ENCODE measurements at places on chromosomes 11 and 22. TPM values are rescaled to one million over a fixed set of nuclear protein-coding genes. Genes with fewer than 3 reads are reported as not detected.

GRCh38 chr11:74092425-74092824 lies 78.4 kb downstream of the C2CD3 start:
- DNase-seq = no peak

DNA sequence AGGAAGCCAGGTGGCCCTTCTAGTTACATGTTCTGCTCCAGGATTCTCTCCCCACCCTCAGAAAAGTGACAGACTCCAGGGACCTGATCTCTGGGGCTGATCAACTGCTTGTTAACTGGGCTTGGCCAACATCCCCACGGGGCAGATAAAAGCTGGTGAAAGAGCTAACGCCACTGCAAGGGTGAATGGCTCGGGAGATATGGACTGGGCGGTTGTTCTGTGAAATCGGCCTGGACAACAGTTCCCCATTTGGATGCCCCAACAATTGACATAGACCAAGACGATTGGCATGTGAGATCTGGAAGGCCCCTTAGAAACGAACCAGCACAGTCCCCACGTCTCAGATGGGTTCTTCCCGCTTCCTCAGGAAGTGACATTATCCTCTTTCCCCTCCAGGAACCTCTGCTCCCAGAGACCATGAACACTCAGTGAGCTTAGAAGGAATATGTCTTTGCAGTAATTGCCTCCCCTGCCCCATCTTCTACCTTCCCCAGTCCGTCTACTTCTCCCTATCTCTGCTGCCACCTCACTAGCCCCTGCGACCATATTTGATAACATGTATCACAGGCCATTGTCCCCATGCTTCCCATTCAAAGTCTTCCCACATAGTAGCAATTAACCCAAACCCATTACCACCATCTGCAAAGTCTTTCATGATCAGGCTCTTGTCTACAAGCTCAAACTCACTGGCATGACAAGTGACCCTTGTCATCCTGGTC lies 5.6 kb upstream of the PRG2 start:
- DNase-seq = no peak

The THY1 gene
- total RNA-seq = 0.28 TPM

The DCHS1 gene
- 81.7 TPM for total RNA-seq

DNA sequence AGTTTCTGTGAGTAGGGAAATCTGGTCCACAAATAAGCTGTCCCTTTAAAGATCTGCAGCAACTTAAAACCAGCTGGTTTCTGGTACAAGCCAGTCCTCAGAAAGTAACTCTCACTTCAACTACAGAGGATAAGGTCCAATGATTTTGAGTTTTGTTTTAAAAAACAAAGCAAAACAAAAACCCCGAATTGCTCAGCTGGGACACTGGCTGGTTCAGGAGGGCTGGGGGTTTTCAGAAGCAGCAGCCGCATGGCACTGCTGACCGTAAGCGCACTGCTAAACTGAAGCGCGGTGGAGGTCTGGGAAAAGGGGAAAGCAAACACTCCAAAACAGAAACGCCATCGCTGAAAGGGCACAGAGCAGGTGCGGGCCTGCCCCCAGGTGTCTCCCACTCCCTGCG lies 59.7 kb downstream of the MICAL3 start:
- DNase-seq = no peak

GRCh38 chr11:122637541-122637940 lies 18.0 kb upstream of the UBASH3B start:
- no peak for DNase-seq

- no peak for DNase-seq
Measured at GRCh38 chr11:73154178-73154577, 12.1 kb upstream of the FCHSD2 start.

The GGT5 gene
- 27.8 TPM for total RNA-seq

GRCh38 chr11:46520971-46521745 lies 72.7 kb downstream of the AMBRA1 start:
- DNase-seq = peak; percentile 65

- no peak for DNase-seq
Measured at GRCh38 chr11:76554767-76555166, 109.9 kb downstream of the EMSY start.

DNA sequence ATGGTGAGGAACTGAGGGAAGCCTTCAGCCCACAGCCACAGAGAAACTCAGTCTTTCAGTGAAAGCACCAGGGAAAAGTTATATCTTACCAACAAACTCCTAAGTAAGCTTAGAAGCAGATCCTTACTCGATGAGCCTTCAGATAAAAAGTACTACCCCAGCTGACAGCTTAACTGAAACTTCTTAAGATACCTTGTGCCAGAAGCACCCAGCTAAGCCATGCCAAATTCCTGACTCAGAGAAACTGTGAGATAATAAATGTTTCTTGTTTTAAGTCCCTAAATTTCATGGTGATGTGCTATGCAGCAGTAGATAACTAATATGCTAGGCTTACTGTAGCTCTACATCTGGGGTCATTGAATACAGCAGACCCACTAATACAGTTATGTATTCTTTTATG lies 2025.0 kb downstream of the LRRC4C start:
- no peak for DNase-seq

GRCh38 chr22:48961705-48962104 lies 866.0 kb downstream of the BRD1 start:
- no peak for DNase-seq

- DNase-seq = no peak
Measured at GRCh38 chr11:69220561-69221051, 64.9 kb downstream of the SMIM38 start.

DNA sequence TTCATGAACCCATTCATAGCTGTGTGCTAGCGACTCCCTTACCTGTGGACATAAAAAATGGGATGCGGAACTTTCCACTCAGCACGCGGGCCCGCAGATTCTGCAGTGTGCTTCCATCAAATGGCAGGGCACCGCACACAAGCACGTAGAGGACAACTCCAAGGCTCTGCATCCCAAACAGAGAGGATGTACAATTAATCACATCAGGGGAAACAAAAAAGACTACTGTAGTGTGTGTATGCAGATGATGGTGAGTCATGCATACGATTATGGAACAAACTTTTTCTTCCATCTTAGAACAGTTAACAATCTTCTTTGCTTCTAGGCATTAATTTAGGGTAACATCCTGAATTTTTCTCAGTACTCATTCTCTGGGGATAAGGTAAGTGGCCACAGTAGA lies 58.8 kb upstream of the APOA1 start:
- DNase-seq = no peak

- peak; percentile 64 for DNase-seq
Measured at GRCh38 chr11:65780770-65781151, at the start of gene AP5B1. Gene AP5B1, minus strand, starts transcription at chr11:65780976. Its CDS starts 385 bp downstream, at chr11:65780591.

- DNase-seq = peak; percentile 17
Measured at GRCh38 chr11:8650401-8650990, 32.0 kb downstream of the TRIM66 start.
